GF-D8 (cell line): ENCODE measurements at places on chromosomes 4 and X.

- DNase-seq: no peak
Observed at GRCh38 chrX:47587091-47587891, 5.1 kb downstream of the TIMP1 start.

DNA sequence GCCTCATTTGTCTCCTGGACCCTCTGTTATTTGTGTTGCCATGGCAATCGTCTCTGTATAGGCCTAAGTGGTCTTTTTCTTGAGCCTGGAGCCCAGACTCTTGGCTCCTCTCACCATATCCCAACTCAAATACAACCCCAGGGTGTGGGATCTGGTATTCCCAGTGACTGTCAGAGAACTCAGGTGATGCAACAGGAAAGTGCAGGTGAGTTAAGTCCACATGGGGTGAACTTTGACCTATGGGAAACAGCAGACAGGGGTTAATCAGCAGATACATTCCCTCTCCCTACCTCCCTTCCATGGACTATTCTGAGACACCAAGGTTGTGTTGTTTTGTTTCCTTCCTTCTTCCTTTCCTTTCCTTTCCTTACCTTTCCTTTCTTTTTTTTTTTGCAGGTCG, 130.9 kb upstream of the RPS6KA3 start:
- DNase-seq: no peak

- no peak for DNase-seq
Observed at GRCh38 chr4:147482281-147482680, 1.4 kb downstream of the EDNRA start.

DNA sequence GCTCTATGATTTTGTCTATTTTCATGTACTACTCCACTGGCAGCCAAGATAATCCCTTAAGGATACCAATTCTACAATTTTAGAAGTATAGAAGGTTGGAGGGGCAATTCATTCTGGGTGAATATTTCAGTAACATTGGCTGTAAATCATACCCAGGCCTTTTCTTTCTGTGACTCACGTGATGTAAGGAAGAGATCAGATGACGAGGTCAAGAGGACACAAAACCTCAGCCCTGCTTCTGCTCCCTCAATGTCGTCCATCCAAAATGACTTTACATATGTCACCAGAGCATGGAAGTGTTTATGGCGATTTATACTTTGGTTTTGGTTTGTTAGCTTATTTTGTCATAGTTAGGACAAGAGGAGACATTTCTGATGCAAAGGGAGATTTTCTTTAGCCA, 70.7 kb upstream of the SLC4A4 start:
- DNase-seq: no peak

DNA sequence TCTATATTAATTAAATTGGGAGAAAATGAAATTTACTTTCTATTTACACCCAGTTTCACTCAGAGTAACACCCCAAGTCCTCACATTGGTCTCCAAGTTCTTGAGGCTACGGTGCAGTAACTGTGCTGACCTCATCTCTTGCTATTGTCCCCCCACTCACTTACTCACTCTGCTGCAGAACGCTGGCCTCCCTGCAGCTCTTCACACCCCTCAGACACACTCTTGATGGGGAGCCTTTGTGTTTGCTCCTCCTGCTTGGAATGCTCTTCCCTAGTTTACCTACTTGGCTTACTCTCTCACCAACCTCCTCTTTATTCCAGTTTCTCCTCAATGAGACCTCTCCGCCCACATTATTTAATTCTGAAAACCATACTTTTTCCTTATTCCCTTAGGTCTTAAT, 22.2 kb upstream of the SPARCL1 start:
- DNase-seq: no peak

DNA sequence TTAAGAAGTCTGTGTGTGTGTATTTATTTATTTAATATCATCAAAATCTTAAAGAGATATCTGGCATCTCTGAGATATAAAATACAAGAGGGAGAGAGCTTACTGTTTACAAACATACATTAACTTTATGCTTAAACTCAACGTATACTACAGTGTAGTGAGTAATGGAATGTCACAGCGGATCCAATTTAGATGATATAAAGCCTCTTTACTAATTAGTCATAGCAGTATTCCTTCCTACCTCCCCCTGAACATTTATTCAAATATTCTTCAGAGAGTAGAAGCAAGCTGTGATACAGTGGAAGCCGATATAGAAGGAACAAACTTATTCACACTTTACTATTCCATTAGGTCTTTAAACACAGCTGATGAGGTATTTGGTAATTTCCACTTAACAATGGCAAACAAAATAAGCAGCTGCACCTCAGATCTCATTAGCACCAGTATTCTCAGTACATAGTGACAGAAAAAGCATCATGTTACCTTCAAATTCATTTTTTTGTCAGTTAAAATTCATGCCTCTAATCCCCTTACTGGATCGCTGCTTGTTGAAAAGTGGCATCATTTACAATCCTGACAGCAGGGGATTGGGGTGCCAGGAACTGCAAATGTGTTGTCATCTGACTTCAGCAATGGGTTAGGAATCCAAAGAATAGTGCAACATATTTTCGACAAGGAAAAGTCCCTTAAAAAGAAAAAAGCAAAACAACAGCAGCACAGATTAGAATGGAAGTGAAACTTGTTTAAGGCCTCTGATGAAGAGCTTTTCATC, 658.7 kb upstream of the EPHA5 start:
- no peak for DNase-seq
